ENCODE measurements at places on chromosomes 7 and 10. TPM values are rescaled to one million over a fixed set of nuclear protein-coding genes. Genes with fewer than 3 reads are reported as not detected.

- no peak overlapping the region for H3K27ac ChIP-seq
- no peak for DNase-seq
- H3K4me3 ChIP-seq, result no peak overlapping the region
- H3K36me3 ChIP-seq, result no peaks in the 10 kb centered on the region
- no peaks in the 10 kb centered on the region for H3K4me1 ChIP-seq
Measured at GRCh38 chr10:76341740-76342139, 910.3 kb downstream of the LRMDA start.

DNA sequence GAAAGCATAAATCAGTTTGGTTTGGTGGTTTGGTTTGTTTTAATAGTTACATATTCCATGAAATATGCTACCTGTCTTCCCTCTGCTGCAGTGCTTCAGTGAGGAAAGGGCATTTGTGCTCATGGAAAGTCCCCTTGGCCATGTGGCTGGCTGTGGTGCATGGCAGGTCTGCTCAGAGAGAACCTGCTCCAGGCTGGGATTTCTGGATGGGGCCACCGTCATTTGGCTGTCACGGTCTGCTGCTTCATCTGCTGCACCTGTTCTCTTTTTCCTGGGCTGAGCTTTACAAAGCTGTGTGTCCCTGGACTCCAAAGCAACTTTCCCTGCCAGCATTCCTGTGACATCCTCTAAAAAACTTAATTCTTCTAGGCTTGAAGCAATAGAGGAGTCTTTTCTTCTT lies 8.9 kb downstream of the CDK14 start:
- H3K27me3 ChIP-seq, result no peaks in the 10 kb centered on the region
- DNase-seq, result no peak
- no peak overlapping the region for H3K4me3 ChIP-seq
- no peaks in the 10 kb centered on the region for H3K36me3 ChIP-seq

AOAH gene
- 7.7 TPM for total RNA-seq

PRKCQ gene
- total RNA-seq, result 0.30 TPM

GRCh38 chr7:2118056-2118455 lies 114.7 kb downstream of the MAD1L1 start:
- no peaks in the 10 kb centered on the region for H3K27me3 ChIP-seq
- H3K27ac ChIP-seq, result no peak overlapping the region
- H3K4me3 ChIP-seq, result no peak overlapping the region
- H3K36me3 ChIP-seq, result peaks cover 39% of the 10 kb centered on the region

DNA sequence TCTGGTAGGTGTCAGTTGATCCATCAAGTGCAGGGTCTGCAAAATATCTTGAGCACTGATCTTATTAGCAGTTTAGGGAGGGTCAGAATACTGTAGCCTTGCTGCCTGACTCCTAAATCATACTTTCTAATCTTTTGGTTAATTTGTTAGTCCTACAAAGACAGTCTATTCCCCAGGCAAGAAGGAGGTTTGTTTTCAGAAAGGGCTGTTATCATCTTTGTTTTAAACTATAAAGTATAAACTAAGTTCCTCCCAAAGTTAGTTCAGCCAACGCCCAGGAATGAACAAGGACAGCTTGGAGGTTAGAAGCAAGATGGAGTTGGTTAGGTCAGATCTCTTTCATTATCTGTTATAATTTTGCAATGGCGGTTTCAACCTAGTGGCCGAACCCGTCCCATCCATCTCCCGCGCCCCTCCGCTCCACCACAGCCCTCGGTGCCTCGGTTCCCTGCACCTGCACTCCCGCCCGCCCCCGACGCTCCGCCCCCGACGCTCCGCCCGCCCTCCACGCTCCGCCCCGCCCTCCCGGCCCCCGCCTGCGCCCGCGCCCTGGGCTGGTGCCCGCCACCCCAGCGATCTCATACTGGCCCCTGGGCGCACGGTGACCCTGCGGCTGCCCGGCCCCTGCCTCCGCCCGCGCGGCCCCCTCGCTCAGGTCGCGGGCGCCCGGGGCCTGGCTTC lies at the start of gene ADCK2:
Gene ADCK2, plus strand, starts transcription at position 564 of the 681 bp plus-strand sequence. CDS start 386 bp downstream, outside the sequence.
- peak within 1 kb of the TSS; percentile 66 for H3K4me3 ChIP-seq
- H3K27me3 ChIP-seq, result no peaks in the 10 kb centered on the region
- peak within 1 kb of the TSS; percentile 89 for H3K27ac ChIP-seq
- no peaks in the 10 kb centered on the region for H3K36me3 ChIP-seq
- DNase-seq, result no peak

SLC26A4 gene
- 0.39 TPM for total RNA-seq

GRCh38 chr10:77219046-77219445 lies 418.6 kb downstream of the KCNMA1 start:
- DNase-seq, result no peak
- H3K4me1 ChIP-seq, result no peaks in the 10 kb centered on the region
- no peak overlapping the region for H3K27ac ChIP-seq

DNA sequence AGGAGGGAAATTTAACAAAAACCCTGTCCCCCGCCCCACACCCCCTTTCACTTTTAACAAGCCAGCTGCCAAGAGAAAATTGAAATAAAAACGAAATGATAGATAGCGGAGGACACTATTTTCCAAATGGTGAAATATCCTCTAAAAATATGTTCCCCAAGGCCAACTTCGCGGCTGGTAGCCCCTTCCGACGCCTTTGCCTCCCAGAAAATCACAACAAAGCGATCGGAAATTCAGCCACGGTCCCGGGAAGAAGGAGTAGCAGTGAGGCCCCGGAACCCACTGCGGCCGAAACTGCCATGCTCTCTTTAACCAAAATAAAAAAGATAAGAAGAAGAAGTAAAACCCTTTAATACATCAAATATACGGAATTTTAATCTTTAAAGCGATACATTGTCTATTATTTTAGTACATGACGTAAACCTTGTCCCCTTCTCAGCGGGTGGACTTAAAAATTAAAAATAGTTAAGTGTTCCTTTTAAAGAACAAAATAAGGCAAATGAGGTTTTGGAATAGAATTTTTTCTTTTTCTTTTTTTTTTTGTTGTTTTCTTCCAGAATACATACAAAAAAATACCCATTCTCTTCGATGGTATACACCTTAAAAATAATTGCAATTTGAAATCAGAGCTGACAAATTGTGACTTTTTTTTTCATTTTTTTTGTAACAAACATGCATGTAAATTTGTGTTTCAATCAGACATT lies 3.9 kb downstream of the ZNF503 start:
- peak overlapping the region; percentile 23 for H3K4me3 ChIP-seq
- peak overlapping the region; percentile 97 for H3K27ac ChIP-seq
- H3K4me1 ChIP-seq, result no peaks in the 10 kb centered on the region
- no peak for DNase-seq
- no peaks in the 10 kb centered on the region for H3K27me3 ChIP-seq

- H3K27ac ChIP-seq, result no peak overlapping the region
- no peaks in the 10 kb centered on the region for H3K27me3 ChIP-seq
- H3K36me3 ChIP-seq, result no peaks in the 10 kb centered on the region
- DNase-seq, result no peak
- H3K4me1 ChIP-seq, result no peaks in the 10 kb centered on the region
Measured at GRCh38 chr7:142414915-142415314, 157.1 kb upstream of the PRSS58 start.

IRF5 gene
- total RNA-seq, result 28.8 TPM

GRCh38 chr7:154720016-154720415 lies 282.9 kb downstream of the PAXIP1 start:
- H3K36me3 ChIP-seq, result no peaks in the 10 kb centered on the region
- no peak for DNase-seq
- H3K27ac ChIP-seq, result no peak overlapping the region
- H3K4me1 ChIP-seq, result no peaks in the 10 kb centered on the region

- H3K27ac ChIP-seq, result no peak overlapping the region
- H3K4me3 ChIP-seq, result no peak overlapping the region
- DNase-seq, result no peak
- H3K36me3 ChIP-seq, result no peaks in the 10 kb centered on the region
- no peaks in the 10 kb centered on the region for H3K27me3 ChIP-seq
- no peaks in the 10 kb centered on the region for H3K4me1 ChIP-seq
Measured at GRCh38 chr10:128016423-128017060, 109.6 kb downstream of the PTPRE start.

DNA sequence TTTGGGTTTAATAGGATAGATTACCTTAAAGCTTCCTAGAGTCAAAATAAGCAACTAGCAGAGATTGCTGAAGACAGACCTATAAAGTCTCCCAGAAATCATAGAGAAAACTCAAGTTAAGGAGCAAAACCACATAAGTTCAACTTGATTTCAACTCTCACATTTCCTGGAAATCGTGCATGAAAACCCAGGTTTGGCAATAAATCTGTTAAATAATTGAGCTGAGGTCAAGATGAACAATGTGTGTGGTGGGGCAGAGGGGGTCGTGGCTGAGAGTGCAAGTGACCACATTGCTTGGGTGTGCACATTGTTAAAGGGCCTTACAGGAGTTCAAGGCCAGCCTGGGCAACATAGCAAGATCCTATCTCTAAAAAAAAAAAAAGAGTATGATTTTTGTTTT lies 636.5 kb downstream of the GALNT17 start:
- H3K36me3 ChIP-seq, result no peaks in the 10 kb centered on the region
- no peak overlapping the region for H3K4me3 ChIP-seq
- DNase-seq, result no peak

VIPR2 gene
- 0.22 TPM for total RNA-seq

DNA sequence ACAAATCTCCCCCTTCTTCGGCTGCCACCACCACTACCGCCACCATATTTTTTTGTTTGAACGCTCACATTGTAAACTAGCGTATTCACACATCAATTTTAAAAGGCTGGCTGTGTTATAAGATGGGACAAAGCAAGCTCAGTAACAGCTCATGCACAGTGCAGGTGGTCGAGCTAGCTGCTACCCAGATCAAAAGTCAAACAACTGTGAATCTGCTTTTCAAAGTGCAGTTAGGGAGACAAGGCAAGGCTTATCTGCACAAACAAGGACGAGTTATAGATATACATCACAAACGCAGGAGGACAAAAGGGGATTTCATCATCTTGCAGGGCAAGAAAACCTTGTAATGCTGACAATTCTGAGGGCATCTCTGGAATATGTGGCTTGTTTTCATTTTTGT lies 231.6 kb downstream of the VTI1A start:
- no peaks in the 10 kb centered on the region for H3K4me1 ChIP-seq
- no peaks in the 10 kb centered on the region for H3K27me3 ChIP-seq
- no peak for DNase-seq
- no peak overlapping the region for H3K4me3 ChIP-seq
- no peaks in the 10 kb centered on the region for H3K36me3 ChIP-seq

GRCh38 chr10:28592953-28593352 lies 60.0 kb downstream of the WAC start:
- H3K27ac ChIP-seq, result no peak overlapping the region
- H3K4me3 ChIP-seq, result no peak overlapping the region
- no peak for DNase-seq

DNA sequence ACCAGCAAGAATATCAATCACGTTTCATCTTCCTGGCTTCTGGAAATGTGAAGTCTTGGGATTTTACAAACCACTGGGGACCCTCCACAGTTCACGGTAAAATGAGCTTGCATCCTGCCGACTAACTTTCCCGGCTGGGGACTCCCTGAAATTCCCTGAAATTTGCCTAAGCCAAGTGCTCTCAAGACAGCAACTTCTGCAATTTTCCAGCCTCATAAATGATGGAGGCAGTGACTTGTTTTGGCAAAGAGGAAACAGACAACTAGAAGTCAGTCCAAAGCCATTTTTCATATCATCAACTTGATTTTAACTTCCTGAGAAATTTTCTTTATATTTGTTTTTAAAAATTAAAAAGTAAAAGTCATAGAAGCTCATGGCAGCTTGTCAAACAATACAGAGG lies 212.3 kb downstream of the FANK1 start:
- no peaks in the 10 kb centered on the region for H3K27me3 ChIP-seq
- no peaks in the 10 kb centered on the region for H3K36me3 ChIP-seq
- no peak overlapping the region for H3K4me3 ChIP-seq
- no peaks in the 10 kb centered on the region for H3K4me1 ChIP-seq

DNA sequence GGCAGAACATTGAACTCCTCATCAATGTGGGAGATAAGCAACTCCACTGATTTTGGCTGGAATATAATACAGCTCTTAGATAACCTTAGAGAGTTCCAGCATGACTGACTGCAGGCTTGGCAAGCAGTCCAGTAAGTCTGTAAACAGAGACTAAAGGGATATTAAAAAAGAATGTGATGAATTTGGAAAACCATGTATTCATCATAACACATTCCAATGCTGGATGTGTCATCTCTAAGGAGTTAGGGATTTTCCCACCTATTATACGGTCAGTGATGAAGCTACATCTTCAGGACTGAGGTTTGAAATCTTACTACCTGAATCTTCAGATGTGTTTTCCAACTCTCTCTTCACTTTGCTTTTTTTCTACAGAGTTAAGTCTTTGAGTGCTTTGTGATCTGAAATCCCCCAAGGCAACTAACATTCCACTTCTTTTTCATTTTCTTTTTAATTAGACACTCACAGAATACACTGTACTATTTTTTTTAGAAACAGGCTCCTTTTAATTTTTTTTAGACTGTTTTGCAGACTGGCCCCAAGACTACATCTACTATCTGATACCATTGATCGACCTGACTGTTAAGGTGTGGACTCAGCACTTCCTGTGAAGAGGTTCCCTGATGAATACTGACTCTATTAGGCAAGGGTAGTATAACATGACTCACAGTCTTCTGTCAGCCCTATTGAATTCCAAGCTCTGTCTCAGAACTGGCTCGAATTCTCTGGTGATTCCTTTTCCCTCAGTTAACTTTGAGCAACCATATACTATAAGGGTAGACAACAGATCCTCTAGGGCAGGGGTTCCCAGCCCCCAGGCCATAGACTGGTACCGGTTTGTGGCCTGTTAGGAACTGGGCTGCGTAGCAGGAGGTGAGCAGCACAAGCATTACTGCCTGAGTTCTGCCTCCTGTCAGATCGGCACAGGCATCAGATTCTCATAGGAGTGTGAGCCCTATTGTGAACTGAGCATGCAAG lies 678.2 kb downstream of the GRM8 start:
- no peak overlapping the region for H3K27ac ChIP-seq
- H3K4me3 ChIP-seq, result no peak overlapping the region
- H3K4me1 ChIP-seq, result no peaks in the 10 kb centered on the region
- DNase-seq, result no peak
- H3K36me3 ChIP-seq, result no peaks in the 10 kb centered on the region
- no peaks in the 10 kb centered on the region for H3K27me3 ChIP-seq

GRCh38 chr10:70671619-70672164 lies 614 bp upstream of the ADAMTS14 start:
- DNase-seq, result no peak
- H3K27ac ChIP-seq, result no peak overlapping the region
- no peaks in the 10 kb centered on the region for H3K36me3 ChIP-seq
- no peak overlapping the region for H3K4me3 ChIP-seq
- H3K27me3 ChIP-seq, result peaks cover 20% of the 10 kb centered on the region
- H3K4me1 ChIP-seq, result peaks cover 8% of the 10 kb centered on the region

GRCh38 chr10:49111320-49111698 lies 4.0 kb downstream of the VSTM4 start:
- DNase-seq, result no peak
- no peak overlapping the region for H3K4me3 ChIP-seq
- H3K4me1 ChIP-seq, result peaks cover 18% of the 10 kb centered on the region
- no peak overlapping the region for H3K27ac ChIP-seq
- no peaks in the 10 kb centered on the region for H3K36me3 ChIP-seq
- no peaks in the 10 kb centered on the region for H3K27me3 ChIP-seq

- H3K4me1 ChIP-seq, result no peaks in the 10 kb centered on the region
- H3K27ac ChIP-seq, result no peak overlapping the region
- DNase-seq, result no peak
- H3K27me3 ChIP-seq, result no peaks in the 10 kb centered on the region
- no peak overlapping the region for H3K4me3 ChIP-seq
- H3K36me3 ChIP-seq, result no peaks in the 10 kb centered on the region
Measured at GRCh38 chr7:7581531-7582179, 15.0 kb downstream of the MIOS start.

GRCh38 chr7:138170298-138170697 lies 94.0 kb downstream of the AKR1D1 start:
- H3K27ac ChIP-seq, result no peak overlapping the region
- no peaks in the 10 kb centered on the region for H3K27me3 ChIP-seq
- DNase-seq, result no peak
- H3K4me1 ChIP-seq, result no peaks in the 10 kb centered on the region
- H3K36me3 ChIP-seq, result no peaks in the 10 kb centered on the region

- H3K36me3 ChIP-seq, result no peaks in the 10 kb centered on the region
- DNase-seq, result no peak
- no peak overlapping the region for H3K4me3 ChIP-seq
- H3K4me1 ChIP-seq, result peaks cover 34% of the 10 kb centered on the region
- no peaks in the 10 kb centered on the region for H3K27me3 ChIP-seq
Measured at GRCh38 chr7:70761711-70762328, 370.1 kb upstream of the GALNT17 start.
